ENCODE measurements at places on chromosomes 3 and 15. TPM values are rescaled to one million over a fixed set of nuclear protein-coding genes. Genes with fewer than 3 reads are reported as not detected.

- no peak for DNase-seq
Measured at GRCh38 chr15:80982205-80982604, 7.4 kb downstream of the MESD start.

Gene PAK6
- polyA plus RNA-seq: 6.5 TPM

- DNase-seq: no peak
Measured at GRCh38 chr15:51350723-51351122, 9.3 kb downstream of the GLDN start.

Gene TMEM108
- 1.6 TPM for polyA plus RNA-seq

Gene RPL14
- 1,491 TPM for polyA plus RNA-seq

- no peak for DNase-seq
Measured at GRCh38 chr15:33460166-33460805, 149.5 kb downstream of the RYR3 start.

DNA sequence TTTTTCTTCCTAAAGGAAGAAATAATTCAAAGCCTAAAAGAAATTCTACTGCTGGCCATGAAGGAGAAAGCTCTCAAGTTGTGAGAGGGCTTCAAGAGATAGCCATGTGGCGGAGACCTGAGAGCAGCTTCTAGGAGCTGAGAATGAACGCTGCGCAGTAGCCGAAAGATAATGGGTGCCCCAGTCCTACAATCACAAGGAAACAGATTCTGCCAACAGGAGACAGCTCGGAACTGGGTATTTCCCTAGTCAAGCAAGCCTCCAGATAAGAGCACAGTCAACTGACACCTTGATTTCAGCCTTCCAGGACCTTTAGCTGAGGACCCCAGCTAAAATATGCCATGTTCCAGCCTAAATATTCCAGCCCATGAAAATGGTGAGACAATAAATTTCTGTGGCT lies 824.1 kb downstream of the FHIT start:
- no peak for DNase-seq

Measured in left kidney (tissue), 8 donors.